SJSA1 (cell line): ENCODE measurements at places on chromosomes 11 and 22. TPM values are rescaled to one million over a fixed set of nuclear protein-coding genes. Genes with fewer than 3 reads are reported as not detected.
A peak's percentile ranks its signal among the peaks of the same experiment; 100 is the strongest.

The HBG1 gene
- not detected in 2 replicates for total RNA-seq

The PANX2 gene
- 0.13 and 0.58 TPM in 2 replicates for total RNA-seq

The MS4A4A gene
- total RNA-seq, result 0.18 TPM in 1 of 2 replicates, not detected in the other

The SHISA8 gene
- not detected in 2 replicates for total RNA-seq

The CNGA4 gene
- not detected in 2 replicates for total RNA-seq

The OR8D4 gene
- total RNA-seq, result not detected in 2 replicates

The KCNK4 gene
- 0.31 TPM in 1 of 2 replicates, not detected in the other for total RNA-seq

The CHRM4 gene
- 0.42 TPM in 1 of 2 replicates, not detected in the other for total RNA-seq

The LRRC4C gene
- not detected in 2 replicates for total RNA-seq

- peak; percentile 46 for DNase-seq
Observed at GRCh38 chr11:134050541-134051383, 18.1 kb upstream of the JAM3 start.

GRCh38 chr11:119339589-119340334 is 921 bp downstream of the C1QTNF5 start:
- peak; percentile 37 for DNase-seq

DNA sequence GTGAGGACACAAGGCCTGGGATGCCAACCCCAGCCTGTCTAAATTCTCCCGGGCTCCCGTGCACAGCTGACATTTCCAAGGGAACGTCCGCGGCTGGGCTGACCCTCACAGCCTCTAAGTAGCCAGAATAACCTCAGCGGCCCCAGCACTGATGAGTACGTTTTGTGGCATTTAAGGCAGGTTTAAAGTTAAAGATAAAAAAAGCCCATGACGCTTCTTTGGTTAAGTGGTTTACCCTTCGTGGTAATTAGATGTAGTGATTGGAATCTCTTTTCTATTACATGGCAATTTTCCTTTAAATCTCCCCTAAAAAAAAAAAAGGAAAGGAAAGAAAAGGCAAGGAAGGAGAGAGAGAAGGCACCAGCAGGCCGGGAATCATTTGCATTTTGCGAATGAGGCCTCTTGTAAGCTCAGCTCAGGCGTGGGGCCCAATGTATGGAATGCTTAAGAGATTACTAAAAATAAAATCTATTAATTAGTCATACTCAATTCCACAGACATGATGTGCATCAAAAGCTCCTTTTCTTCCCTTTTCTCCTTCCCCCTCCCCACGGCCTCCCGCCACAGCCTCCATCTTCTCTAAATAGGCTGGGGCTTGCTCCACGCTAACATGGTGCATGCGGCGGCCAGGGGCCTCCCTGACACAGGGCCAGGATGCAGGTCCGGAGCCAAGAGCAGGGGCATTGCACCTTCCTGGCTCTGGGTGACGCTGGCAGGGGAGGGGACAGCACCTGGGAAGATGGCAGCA is 44.1 kb downstream of the MACROD1 start:
- DNase-seq, result peak; percentile 25

- no peak for DNase-seq
Observed at GRCh38 chr11:125982348-125982730, 36.5 kb downstream of the VSIG10L2 start.

GRCh38 chr11:61815790-61816735 is 740 bp downstream of the FADS1 start:
- peak; percentile 92 for DNase-seq

- DNase-seq, result no peak
Observed at GRCh38 chr11:1224111-1224490, 1.2 kb downstream of the MUC5B start.

GRCh38 chr11:116055064-116055463 is 550.8 kb upstream of the CADM1 start:
- DNase-seq, result no peak

DNA sequence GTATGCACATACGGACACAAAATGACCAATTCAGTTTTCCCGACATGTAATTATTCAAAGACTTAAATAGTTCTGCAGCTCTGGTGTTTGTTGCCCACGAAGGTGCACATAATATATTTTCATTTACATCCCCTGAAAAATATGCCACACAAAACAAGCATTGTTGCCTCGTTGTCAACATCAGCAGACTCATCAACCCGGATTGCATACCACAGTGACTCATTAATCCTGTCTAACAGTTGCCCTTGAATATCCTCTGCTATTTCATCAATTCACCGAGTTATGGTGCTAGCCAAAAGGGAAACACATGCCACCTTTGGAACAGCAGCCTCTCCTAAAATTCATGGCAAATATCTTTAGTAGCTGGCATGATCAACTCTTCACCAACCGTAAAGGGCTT is 582.2 kb downstream of the LRRC4C start:
- peak; percentile 6 for DNase-seq

DNA sequence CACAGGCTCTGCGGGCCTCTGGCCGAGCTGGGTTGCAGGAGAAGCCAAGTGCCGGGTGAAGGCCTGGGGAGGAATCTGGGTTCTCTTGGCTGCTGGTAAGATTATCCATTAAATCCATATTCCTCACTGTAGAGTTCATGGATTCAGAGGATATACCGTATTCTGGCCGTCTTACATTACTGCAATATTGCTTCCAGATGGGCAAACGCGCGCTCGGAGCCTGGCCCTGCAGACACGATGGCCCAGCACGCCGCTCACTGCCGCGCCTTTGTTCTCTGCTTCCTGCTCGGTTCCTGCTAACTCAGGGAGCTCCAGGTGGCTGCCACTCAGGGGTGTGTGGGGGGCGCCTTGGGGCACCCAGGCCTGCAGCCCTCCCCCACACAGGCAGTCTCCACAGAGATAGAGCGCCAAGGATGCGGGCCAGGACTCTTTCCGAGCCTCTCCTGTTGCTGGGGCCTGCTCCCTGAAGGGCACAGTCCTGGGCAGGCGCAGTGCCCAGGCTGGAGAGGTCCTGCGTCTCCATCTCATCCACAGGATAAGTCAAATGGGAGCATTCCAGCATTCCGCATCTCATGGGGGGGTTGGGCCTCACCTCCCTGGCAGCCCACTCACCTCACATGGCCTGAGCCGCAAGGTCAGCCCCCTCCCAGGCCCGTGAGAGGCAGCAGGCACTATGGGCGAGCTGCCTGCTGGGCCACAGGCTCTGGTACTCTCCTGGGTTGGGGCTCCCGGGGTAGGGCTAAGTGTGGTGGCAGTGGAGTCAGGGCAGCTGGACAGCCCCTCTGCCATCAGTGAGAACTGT is 14.1 kb upstream of the KCNQ1OT1 start:
- DNase-seq, result no peak

DNA sequence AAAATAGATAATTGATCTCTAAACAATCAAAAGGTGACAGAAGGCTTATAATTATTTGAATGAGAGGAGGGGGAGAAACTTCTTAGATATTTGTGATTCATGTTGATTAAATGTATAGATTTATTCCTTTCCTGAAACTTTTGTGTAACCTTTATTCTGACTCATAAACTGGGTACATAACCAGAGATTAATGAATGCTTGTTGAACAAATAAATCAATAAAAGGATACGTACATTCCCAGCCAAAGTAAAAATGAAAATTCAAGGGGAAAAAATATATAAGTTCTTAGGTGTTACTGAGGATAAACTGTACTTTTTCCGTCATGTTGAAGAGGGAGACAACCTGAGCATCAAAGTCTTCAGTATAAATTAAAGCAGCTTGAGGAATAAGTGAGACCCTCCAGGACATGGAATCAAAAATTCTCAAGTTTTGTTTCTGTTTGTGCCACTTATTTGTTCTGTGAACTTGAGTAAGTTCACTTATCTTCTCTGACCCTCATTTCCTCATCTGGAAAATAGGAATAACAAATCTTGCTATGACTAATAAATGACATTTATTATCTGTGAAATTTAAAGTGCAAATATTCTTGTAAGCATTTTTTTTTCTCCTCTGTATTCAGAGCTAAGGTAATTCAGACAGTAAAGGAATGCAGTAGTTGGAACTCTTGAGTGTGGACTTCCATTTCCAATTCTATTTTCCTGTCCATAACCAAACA is 195.4 kb downstream of the METTL15 start:
- DNase-seq, result no peak

DNA sequence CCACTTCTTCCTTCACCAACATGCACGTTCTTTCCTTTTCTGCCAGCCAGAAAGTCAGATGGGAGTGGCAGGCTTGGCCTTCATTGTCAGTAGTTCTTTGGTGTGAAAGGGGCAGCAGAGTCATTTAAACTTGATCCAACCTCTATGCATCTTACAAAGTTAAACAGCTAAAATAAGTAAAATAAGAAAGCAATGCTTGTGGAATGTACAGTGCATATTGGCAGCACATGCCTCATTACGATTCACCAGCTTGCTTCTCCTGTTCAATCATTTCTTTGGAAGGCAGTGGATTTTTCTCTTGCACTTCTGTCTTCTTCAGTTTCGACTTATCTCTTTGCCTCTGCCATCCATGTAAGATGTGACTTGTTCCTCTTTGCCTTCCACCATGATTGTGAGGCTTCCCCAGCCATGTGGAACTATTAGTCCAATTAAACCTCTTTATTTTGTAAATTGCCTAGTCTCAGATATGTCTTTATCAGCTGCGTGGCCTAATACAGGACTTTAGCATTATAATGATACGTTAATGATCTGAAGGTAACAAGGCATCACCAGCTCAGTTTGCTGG is 14.8 kb downstream of the LGALS12 start:
- no peak for DNase-seq

DNA sequence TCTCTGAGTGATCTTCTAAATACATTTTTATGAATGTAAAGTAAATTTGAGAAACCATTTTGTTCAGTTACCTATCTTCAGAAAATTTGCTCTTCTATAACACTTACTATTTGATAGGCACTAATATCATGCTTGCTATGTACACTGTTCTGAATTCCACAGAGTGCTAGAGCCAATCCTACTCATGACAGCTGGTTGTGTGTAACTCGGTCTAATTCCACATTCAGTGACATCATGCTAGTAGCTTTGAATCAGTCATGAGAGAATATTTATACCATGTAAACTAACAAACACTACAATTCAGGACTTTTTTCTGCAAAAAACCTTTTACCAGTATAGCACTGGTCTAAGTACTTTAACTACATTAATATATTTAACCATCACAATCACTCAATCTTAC is 902.9 kb downstream of the DLG2 start:
- no peak for DNase-seq

- no peak for DNase-seq
Observed at GRCh38 chr11:45933131-45933831, 10.8 kb downstream of the LARGE2 start.

DNA sequence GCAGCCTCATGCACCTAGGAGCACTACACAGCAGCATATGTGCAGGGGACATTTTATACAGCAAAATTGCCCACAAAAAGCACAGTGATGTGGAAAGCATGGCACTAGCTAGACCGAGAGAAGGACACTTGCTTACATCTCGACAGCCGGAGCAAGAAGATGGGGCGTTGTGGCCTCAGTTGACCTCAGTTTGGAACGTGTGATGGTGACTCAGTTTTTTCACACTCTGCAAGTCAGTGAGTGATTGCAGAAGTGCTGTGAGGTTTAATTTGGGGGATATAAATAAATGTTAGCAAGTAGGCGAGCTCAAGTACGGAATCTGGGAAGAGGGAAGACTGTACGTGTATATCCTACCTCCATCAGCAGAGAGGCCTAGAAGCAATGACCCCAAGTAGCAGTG is 23.3 kb downstream of the LRP5 start:
- DNase-seq, result no peak

DNA sequence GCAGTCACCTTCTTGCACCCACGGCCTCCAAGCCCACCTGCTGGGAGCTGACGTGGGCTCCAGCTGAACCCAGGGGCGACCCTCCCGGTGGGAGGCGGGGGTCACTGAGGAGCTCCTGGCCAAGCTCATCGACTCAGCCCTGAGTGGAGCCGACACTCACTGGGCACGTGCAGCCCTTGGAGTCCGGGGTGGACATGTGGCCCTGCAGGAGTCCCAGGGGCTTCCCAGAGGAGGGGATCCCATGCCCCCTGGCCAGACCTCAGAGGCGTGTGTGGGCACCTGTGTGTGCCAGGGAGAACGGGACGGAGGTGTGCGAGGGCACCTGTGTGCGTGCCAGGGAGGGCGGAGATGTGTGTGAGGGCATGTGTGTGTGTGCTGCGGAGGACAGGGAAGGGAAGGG is 20.8 kb upstream of the BRSK2 start:
- no peak for DNase-seq
